Stimulated activated CD4-positive, alpha-beta T cell treated with anti-CD3 and anti-CD28 coated beads, Interleukin-4, amount 100 ng/mL, for 4 hours (primary cell): ENCODE measurements at places on chromosomes 1 and 21.

- DNase-seq: no peak
Measured at GRCh38 chr1:41902159-41902577, 16.6 kb downstream of the HIVEP3 start.

DNA sequence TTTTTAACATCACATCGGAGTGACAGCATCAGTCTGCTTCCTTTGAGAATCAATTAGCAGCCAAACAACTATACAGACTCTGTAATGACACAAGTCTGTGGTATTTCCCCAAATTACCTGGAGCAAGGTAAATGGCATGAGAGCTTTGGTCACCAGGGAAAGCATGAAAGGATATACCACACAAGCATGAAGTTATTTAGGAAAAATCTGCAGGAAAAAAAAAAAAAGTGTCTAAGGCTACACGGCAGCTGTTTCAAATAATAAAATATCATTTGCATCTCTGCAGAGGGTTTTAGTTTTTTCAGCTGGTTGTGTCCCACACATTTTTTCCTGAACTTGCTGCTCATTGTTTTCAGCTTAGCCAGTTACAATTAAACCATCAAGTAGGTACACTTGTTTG is 234.7 kb downstream of the TTLL7 start:
- DNase-seq: no peak

DNA sequence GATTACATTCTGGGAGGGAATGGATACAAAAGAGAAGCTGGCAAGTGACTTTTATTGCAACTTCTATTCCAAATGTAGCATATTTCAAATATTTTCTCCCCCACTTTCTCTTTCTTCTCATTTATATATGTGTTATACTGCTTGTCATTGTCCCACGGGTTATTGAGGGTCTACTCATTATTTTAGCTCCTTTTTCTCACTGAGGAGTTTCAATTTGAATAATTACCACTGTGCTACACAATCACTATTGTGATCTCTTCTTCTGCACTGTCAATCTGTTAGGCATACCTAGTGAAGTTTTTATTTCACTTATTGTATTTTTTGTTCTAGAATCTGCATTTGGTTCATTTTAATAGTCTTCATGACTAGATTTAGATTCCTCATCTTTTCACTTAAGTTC is 339.7 kb downstream of the PTPRC start:
- no peak for DNase-seq

DNA sequence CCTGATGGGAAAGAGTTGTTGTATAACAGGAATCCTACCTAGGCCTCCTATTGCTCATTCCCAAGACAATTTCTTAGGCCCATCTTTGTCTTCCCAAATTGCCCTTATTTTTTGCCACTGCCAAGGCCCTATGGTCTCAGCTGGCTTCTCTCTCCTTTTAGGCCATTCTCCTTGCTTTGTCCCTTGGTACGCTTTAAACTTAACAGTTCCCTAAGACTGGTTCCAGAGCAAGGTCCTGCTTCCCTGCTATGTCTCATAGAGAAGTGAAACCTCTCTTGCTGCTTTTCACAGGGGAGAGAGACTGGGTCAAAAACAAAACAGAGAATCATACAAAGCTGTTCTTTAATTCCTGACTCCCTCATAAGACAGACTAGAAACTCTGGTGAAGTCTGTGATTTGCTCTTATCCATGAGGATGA is 77.1 kb downstream of the XCL2 start:
- DNase-seq: no peak

DNA sequence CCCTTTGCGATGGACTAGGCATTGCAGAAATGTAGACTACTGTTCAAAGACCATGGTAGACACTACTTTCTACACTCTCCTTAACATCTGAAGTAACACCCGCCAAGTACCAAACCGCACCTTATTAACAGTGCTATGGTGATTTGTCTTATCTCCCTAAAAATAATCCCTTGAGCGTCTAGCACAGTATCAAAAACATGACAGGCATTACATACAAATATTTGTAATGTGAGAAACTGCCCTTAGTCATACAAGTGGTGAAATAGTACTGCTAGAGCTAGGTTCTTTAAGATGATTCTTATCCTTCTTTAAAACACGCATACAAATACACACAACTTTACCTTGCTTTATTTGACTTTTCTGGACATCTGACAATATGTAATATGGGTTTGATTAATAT is 27.2 kb downstream of the PUM1 start:
- DNase-seq: no peak

- peak; percentile 38 for DNase-seq
Measured at GRCh38 chr1:38858833-38859560, 575 bp downstream of the RRAGC start.

- DNase-seq: no peak
Measured at GRCh38 chr1:184634296-184634695, 120.4 kb downstream of the EDEM3 start.

DNA sequence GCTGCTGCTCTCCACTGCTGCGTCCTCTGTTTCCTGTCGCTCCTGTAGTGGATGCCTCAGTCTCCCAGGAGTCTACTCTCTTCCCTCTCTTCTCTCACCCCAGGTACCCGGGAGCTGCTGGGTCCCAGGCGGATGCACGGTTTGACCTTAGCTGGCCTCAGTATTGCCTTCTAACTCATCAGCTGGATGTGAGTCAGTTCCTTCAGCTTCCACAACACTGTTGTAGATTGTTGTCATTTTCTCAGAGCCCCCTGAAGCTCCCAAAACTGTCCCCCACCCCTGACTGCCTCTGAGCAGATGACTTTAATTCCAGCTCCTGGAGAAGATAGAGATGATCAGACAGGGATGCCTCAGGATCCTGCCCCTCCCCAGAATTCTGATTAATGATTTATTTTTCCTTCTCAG is 7.2 kb downstream of the CNIH3 start:
- DNase-seq: no peak
